Activated naive CD8-positive, alpha-beta T cell treated with anti-CD3 and anti-CD28 coated beads, Interleukin-2, amount 50 U/mL, for 16 hours (primary cell): ENCODE measurements at places on chromosomes 5 and 9.
A peak's percentile ranks its signal among the peaks of the same experiment; 100 is the strongest.

GRCh38 chr5:146660376-146660960 is 144.5 kb upstream of the GPR151 start:
- no peak for DNase-seq

DNA sequence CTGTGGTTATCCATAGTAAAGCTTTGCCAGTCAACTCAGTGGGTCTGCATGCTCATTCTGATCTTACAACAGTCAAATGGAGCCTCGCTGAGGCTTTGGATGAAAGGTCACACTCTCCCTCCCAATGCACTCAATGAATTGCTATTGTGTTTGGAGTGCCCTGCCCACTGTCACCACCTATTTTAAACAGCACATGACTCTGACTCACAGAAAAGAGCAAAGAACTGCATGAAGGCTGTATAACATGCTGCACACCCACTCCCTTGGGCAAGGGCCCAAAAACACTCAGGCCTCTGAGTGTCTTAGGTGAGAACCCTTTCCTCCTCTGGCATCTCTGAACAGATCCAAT is 118.7 kb upstream of the CCDC112 start:
- DNase-seq = no peak

GRCh38 chr9:132769906-132770769 is 99.9 kb downstream of the GTF3C4 start:
- peak; percentile 50 for DNase-seq

DNA sequence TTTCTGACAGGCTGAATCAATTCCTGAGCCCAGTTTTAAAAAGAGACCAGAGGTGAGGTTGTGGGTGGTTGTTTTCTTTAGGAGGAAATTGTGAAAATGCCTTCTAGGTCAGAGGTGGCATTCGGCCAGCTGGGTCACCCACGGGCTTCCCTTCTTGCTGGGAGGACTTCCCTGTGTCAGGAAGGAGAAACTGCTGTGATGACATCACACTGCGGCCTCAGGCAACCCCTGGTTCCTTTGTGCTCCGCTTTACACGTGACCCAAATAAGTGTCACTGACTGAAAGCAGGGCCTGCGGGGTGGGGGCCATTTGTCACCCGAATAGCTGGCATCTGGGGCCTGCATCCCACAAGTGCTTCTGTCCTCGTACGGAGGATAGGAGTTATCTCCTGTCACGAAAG is 39.7 kb downstream of the FABP6 start:
- DNase-seq = no peak

DNA sequence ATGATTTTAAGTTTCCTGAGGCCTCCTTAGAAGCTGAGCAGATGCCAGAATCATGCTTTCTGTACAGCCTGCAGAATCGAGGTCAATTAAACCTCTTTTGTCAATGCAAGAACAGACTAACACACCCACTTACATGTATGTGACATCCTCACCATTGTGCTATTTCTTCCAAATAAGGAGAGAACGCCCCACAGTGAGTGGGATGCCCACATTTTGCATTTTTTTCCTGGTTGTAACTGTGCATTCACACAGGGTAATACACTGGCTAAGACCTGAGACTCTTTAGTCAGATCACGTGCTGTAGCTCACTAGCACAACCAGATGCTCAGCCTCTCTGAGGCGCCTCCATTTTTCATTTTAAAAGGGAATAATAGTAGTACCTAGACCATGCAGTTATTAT is 4.4 kb upstream of the CEMIP2 start:
- no peak for DNase-seq

DNA sequence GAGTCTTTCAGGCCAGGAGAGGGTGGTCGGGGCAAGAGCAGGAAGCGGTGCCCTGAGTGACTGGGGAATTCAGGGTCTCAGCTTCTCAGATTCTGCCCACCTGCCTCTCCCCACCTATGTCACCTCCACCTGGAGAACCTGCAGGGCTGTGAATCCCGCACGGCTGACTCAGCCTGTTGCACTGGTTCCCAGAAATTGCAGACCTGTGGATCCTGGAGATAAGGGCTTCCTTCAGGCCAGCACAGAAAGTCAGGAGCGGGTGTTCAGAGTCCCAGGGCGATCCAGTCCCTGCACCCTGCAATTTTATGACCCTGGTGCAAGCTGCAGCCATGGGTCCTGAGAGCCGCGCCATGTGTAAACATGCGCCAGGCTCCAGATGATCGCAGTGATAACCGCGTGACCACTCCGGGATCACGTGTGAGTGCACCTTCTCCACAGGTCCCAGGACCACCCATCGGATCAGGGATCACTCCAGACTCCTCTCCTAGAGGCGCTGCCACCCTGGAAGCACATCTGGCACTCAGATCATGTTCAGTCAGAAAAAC is 17.8 kb downstream of the IRX4 start:
- no peak for DNase-seq

DNA sequence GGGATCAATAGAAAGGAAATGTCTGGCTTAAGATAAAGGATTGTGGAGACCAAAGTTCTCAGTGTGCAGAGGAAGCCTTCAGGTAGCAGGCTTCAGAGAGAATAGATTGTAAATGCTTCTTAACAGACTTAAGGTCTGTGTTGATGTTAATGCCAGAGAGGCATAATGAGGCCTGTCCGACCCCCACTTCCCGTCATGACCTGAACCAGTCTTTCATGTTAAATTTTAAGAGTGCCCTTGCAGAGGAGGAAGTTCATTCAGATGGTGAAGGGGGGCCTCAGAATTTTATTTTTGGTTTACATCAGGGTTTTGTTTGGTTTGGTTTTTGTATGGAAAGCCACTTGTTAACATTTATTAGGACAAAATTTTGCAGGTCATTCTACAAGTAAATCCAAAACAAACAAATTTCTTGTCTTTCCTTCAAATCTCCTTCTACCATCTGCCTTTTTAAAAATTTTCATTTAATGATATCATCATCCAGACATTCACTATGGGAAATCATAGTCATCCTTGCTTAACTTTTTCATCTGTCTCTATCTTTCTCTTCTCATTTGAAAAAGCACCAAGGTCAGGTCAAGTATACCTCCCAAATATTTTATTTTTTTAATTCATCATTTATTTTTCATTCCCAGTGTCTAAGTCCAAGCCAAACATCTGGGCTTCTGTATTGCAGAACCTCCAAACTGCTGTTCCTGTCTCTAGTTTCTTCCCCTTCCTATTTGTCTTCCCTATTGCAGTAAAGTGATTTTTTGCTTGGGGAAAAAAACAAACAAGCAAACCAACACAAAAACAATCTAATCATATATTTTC is 6.9 kb upstream of the ABCA1 start:
- no peak for DNase-seq

DNA sequence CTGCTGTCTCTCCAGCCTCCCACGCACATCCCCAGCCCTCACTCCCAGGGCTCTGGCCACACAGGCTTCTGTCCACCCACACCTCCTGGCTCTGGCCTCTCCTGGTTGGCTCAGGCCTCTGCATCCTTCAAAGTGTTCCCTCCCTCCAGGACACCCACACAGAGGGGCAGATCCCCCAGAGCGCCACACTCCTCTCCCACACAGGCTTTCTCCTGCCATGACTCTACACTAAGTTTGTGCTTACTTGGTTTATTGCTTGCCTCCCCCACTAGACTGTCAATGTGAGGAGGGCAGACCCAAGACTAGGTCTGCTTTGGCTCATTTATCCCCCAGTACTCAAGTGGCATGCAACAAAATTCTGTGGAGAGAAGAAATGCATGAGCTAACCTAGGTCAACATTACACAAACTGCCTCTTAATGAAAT is 67.0 kb upstream of the SPOCK1 start:
- DNase-seq = no peak

DNA sequence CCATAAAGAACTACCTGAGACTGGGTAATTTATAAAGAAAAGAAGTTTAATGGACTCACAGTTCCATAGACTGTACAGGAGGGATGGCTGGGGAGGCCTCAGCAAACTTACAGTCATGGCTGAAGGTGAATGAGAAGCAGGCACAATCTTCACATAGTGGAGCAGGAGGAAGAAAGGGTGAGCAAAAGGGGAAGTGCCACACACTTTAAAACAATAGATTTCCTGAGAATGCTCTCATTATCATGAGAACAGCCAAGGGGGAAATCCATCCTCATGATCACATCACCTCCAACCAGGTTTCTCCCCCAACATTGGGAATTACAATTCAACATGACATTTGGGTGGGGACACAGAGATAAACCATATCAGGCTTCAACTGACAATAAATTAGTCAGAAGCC is 664.9 kb downstream of the TAF11L14 start:
- DNase-seq = no peak

GRCh38 chr5:173228639-173229381 is 6.2 kb downstream of the NKX2-5 start:
- DNase-seq = no peak

GRCh38 chr9:88772575-88772974 is 218.7 kb upstream of the S1PR3 start:
- DNase-seq = no peak

DNA sequence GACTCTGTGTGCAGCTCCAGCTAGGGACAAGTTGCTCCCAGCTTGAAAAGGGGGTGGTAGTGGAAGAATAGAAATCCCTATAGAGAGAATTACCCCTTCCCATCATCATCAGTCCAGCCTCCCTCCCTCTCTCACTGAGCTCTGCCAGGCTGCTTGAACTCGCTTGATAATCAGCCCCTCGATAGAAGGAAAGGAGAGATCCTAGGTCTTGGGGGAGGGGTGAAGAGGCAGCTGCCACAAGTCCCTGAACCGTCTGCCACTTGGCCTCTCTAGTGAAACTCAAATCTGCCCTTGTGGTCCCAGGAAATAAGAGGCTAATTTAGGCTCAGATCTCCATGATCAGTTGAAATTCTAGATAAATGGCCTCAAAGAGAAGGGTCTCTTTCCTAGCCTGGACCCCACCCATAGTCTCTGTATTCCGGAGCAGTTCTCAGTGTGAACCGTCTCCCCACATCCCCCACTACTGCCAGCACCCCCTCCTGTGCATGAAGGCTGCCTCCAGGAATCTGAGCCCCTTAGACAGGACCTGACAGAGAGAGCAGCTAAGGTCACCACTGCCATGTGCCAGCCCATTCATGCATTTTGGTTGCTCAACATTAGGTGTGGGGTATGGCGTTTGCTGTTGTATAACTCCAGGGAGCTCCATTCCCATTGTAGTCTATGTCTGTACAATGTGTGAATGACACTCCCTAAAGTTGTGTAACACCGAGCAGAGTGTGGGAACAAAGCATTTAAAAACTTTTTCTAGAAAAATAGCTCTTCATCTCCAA is 5.5 kb downstream of the DNAJB5 start:
- DNase-seq = no peak

- no peak for DNase-seq
Observed at GRCh38 chr5:150119421-150120061, 33.2 kb upstream of the CSF1R start.

DNA sequence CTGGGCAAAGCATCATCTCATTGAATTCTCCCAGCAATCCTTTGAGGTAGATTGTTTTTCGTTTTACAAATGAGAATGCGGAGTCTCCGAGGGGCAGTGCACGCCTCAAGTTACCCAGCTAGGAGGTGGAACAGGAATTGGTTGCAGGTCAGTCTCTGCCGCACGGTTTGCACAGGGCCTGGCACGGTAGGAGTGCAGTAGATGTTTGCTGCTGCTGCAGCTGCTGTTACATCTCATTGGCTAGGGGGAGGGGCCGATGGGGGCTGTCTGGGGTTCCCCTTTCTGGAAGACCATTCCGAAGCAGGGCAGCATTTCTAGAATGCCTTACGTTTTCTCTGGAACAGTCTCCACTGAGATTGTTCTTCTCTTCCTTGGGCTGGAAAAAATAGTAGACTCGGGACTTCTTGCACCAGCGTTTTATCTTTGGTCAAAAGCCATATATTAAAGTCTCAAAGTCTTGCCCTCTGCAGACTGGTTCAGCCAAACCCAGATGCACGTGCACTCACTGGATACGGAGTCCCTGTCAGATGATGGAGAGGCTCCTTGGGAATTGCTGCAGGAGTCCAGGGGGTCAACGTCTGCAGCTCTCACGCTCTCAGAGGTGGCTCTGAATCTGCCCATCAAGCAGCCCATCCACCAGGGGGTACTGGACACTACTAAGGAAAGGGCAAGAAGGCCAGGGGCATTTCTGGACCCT is 1.2 kb downstream of the USP20 start:
- no peak for DNase-seq

- no peak for DNase-seq
Observed at GRCh38 chr9:87359264-87359663, 138.4 kb upstream of the DAPK1 start.

- DNase-seq = no peak
Observed at GRCh38 chr9:110602281-110602680, 22.7 kb upstream of the SVEP1 start.

DNA sequence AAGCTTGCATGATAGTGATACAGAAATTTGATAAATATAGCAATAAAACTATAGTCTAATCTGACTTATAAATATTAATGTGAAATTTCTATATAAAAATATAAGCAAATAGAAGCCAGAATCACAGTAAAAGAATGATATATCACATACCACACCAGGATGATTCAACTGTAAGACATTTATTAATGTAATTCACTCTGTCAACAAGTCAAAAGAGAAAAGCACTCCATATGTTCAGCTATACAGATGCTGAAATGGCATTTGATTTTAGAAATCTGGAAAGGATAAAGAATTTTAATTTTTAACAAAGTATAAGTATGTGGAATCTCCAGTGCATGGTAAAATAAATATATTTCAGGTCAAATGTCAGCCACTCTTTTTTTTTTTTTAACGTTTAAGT is 372.4 kb downstream of the KCNN2 start:
- no peak for DNase-seq

DNA sequence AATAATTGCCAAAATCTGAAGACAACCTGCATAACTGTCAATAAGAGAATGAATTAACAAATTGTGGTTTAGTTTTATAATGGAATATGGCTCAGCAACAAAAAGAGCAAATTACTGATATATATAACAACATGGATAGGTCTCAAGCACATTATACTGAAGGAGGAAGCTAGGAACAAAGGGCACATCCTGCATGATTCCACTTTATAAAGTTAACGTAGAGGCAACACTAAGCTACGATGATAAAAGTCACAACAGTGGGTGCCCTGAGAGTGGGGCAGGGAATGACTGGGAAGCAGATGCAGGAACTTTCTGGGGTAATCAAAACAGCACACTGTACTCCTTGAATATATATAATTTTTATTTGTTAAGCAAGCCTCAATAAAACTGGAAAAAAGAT is 165.2 kb downstream of the RMI1 start:
- no peak for DNase-seq

- no peak for DNase-seq
Observed at GRCh38 chr9:114799925-114800324, 5.9 kb downstream of the TNFSF15 start.

DNA sequence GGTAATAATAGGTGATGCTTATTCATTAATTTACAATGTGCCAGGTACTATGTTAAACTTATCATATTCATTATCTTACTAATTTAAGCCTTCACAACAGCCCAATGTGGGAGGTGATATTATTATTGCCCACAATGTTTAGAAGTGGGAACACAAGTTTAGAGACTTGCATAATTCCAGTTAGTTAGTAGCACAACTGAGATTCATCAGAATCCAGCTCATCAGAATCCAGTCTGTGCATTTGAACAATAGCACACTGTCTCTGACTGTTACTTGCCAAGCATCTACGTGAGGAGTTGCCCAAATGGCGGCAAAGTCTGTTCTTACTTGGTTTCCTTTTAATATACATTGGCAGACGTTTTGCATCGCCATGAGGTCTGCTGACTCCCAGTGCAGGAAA is 110.9 kb upstream of the BASP1 start:
- no peak for DNase-seq
